Activated CD4-positive, alpha-beta T cell treated with anti-CD3 and anti-CD28 coated beads, Interleukin-2, amount 10 ng/mL, durations not matched to agents 24 days and 14 days (primary cell): ENCODE measurements at places on chromosomes 1 and 21. TPM values are rescaled to one million over a fixed set of nuclear protein-coding genes. Genes with fewer than 3 reads are reported as not detected.

Gene AGRN
- 29.6 and 35.8 TPM in 2 replicates for total RNA-seq

DNA sequence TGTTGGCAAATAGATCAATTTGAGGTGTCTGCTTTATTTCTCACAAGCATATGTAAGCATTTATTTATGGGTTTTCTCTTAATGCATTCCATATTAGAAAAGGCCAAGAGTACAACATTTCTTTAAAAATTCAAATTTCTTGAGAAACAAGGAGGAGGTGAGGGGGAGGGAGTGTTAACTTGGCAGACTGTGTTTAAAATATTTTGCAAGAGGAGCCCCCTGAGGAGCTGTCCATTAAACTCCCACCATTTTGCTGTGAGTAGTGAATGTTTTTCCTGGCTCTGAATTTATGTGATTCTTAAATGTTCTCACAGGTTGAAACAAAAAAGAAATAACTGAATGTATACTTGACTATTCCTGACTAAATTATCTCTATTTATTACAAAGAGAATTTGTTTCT, 363.8 kb downstream of the PTPRC start:
- peaks cover 6% of the 10 kb centered on the region for H3K4me1 ChIP-seq
- H3K27me3 ChIP-seq: peaks cover 10% of the 10 kb centered on the region
- no peak for DNase-seq
- peaks cover 8% of the 10 kb centered on the region for H3K36me3 ChIP-seq
- no peak overlapping the region for H3K4me3 ChIP-seq

Gene LCE1D
- total RNA-seq: not detected in 2 replicates

Gene LDLRAD1
- total RNA-seq: not detected in 2 replicates

DNA sequence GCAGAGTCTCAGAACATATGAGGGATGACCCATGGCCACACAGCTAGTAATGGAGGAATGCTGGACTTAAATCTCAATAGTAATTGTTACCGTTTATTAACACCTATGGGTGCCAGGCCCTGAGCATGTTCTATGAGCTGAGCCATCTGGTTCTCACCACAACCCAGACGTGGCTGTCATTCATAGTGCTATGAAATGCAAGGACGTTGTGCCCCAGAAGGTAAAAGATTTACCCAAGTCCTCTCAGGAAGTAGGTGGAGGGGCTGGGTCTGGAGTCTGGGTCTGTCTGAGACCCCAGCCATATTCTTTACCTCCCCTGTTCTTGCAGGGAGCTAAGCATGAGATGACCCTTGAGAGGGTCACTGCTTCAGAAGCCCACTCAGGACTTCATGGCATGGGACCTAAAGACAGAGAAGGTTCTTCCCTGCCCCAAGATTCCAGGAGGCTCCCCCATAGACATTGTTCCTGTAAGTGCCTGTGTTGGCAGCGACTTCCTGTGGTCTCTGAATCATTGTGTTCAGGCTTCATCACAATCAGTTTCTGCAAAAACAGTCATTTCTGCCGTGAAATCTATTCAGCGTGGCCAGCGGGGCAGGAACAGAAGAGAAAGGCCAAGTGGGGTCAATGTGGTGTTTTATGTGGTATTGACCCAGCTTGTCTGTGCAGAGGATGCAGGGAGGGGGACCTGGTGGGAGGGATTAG, 475.4 kb downstream of the PTPRU start:
- DNase-seq: peak; percentile 82
- H3K4me1 ChIP-seq: peaks cover 58% of the 10 kb centered on the region
- peak overlapping the region; percentile 85 for H3K27ac ChIP-seq
- no peaks in the 10 kb centered on the region for H3K36me3 ChIP-seq

- no peaks in the 10 kb centered on the region for H3K4me1 ChIP-seq
- no peak overlapping the region for H3K4me3 ChIP-seq
- no peak overlapping the region for H3K27ac ChIP-seq
- no peaks in the 10 kb centered on the region for H3K36me3 ChIP-seq
Observed at GRCh38 chr1:32474954-32475353, 10.1 kb downstream of the ZBTB8B start.

Gene OR10K2
- not detected in 2 replicates for total RNA-seq

- peaks cover 7% of the 10 kb centered on the region for H3K4me1 ChIP-seq
- no peak overlapping the region for H3K4me3 ChIP-seq
- no peak overlapping the region for H3K27ac ChIP-seq
- H3K36me3 ChIP-seq: peaks cover 27% of the 10 kb centered on the region
Observed at GRCh38 chr1:26700711-26701110, 4.9 kb downstream of the ARID1A start.

- no peak overlapping the region for H3K4me3 ChIP-seq
- DNase-seq: no peak
- H3K36me3 ChIP-seq: no peaks in the 10 kb centered on the region
- H3K27me3 ChIP-seq: no peaks in the 10 kb centered on the region
- no peaks in the 10 kb centered on the region for H3K4me1 ChIP-seq
Observed at GRCh38 chr1:7510389-7510931, 260.6 kb upstream of the VAMP3 start.

Gene RAB25
- not detected in 2 replicates for total RNA-seq

DNA sequence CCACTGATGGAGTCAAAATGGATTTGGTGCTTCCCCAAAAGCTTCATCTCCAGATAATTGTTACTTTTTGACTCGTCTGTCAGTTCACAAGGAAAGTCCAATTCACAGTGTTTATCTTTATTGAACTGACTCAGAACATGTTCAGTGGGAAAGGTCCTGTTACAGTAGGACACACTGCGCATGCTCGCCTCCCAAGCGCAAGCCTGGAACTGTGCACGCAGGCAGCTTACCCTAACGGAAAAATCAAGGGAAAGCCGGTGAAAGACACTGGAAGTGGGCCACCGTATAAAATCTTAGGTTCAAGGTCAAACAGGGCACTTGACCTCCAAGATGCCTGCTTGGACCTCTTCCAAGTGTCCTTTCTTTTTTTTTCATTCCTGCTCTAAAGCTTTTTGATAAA, 174.6 kb downstream of the USP25 start:
- H3K27me3 ChIP-seq: peaks cover 3% of the 10 kb centered on the region
- DNase-seq: no peak
- no peaks in the 10 kb centered on the region for H3K36me3 ChIP-seq
- H3K4me1 ChIP-seq: no peaks in the 10 kb centered on the region

- H3K4me3 ChIP-seq: no peak overlapping the region
- no peak for DNase-seq
- H3K27me3 ChIP-seq: no peaks in the 10 kb centered on the region
- peaks cover 3% of the 10 kb centered on the region for H3K4me1 ChIP-seq
- H3K36me3 ChIP-seq: peaks cover 2% of the 10 kb centered on the region
Observed at GRCh38 chr1:225380691-225381090, 47.1 kb downstream of the LBR start.

Gene OR14K1
- total RNA-seq: not detected in 2 replicates
